Stimulated activated CD4-positive, alpha-beta T cell treated with anti-CD3 and anti-CD28 coated beads, Interleukin-1b, Interleukin-23, amount 100 ng/mL, for 1 hour (primary cell): ENCODE measurements at places on chromosomes 6 and 20.

DNA sequence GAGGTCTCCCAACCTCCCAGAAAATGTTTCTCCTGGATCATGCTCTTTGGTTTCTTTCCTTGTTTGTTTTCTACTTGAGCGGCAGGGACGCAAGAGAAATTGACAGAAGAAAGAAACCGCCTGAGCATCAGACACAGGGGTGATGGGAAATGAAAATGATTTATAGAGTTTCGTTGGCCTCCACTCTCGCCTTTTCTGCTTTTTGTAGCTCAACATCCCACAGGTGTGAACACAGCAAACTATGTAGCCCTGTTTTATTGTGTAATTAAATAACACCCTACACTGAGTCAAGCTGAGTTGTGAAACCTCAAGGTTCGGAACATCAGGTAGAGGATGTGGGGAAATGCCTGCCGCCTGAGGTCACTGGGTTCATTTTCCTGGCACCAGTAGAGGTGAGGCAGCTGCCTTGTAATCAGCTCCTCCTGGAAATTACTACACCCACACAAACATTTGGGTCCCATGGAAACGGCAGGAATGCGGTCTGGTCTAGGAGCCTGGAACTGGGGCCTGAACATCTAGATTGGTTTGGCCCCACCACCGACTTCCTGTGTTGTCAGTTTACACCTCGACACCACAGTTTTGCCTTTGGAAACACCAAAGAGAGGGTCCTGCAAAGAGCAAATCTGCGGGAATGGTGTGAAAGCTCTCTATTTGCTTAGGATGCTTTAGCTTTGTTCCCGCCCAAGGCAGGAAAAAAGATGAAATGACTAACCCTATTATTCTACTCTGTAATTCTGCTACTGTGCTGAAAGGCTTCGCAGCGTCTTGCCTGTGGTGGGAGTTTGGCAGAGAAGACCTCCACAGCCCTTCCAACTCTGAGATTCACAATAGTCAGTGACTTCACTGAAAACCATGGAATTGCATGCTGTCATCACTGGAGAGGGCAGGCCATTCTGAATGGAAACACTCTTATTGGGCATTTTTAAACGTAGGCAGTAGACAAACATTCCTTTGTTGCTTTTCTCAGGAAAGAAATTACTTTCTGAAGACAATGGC lies 53.0 kb downstream of the ADAT2 start:
- no peak for DNase-seq

DNA sequence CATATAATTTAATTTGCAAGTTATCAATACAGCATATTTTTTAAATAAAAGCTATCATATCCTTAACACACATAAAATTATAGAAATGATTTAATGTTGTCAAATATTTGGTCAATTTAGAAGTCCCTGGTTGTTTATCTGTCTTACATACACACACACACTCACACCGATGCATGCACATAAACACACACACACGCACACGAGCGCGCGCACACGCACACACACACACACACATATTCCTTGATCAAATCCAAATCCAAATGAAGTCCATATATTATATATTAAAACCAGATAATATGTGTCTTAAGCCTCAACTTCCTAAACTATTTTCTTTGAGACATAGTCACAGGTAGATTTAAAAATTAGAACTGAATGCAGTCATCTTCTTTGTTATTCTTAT lies 120.3 kb downstream of the CLVS2 start:
- no peak for DNase-seq

GRCh38 chr6:40585651-40586269 lies 1.4 kb downstream of the LRFN2 start:
- no peak for DNase-seq

- DNase-seq = no peak
These were observed 11.2 kb upstream of the PSMG4 start for GRCh38 chr6:3247255-3248146.

DNA sequence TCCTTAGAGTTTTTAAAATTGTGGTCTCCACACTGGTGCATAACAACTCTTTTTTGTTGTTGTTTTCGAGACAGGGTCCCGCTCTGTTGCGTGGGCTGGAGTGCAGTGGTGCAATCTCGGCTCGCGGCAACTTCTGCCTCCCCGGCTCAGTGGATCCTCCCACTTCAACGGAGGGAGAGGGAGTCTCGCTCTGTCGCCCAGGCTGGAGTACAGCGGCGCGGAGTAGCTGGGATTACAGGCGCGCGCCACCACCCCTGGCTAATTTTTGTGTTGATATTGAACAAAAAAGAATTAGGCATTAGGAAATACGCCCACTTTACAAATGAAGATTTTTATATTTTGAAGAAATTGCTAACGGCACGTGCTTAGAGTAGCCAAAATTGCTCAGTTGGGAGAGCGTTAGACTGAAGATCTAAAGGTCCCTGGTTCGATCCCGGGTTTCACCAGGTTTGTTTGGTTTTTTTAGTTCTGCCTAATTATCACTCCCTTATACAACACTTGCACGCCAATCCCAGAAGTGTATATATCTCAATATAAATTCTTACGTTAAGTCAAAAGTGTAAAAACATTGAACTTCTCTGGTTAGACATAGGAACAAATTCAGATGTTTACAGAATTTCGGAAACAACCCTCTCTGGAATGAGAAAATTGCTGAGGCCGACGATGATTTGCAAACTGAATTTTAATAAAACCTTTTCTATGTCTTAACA lies 159.6 kb downstream of the TRIM27 start:
- DNase-seq = no peak

DNA sequence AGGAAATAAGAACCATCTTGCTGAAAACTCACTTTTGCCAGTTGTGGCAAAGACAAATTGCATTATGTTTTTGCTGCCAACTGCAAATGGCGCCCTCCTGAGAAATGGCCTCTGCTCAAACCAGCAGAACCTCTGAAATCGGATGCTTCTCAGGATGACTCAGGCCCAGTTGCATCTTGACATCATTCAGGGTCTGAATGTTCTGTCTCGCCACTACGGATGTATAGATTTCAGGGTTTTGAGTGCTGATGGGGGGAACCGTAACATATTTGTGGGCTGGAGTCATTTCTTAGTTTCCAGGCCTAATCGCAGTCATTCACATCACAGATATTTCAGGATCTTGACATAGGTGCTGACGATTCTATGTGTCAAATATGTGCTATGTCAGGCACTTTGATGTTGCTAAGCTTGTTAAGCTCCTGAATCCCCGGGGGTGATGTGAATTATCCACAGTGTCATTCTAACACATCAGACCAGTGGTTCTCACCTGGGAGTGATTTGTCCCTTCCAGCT lies 207.1 kb downstream of the NFATC2 start:
- DNase-seq = no peak

DNA sequence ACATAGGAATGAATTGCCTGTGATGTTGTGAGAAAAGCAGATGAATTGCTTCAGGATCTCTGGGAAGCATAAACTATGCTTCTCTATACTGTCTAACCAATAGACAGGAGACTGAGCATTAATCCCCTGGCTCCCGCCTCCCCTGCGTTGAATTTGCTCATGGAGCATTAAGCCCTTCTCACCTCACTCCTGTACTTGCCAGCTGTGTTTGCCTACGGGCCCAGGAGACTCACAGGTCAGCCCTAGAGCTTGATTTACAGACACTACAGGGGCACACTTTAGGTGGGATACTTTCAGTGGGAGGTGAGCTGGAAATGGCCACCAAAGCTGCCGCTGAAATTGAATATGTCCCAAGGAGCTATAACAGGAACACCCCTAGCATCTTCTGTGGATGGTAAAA lies 418.7 kb downstream of the CBLN4 start:
- DNase-seq = no peak

DNA sequence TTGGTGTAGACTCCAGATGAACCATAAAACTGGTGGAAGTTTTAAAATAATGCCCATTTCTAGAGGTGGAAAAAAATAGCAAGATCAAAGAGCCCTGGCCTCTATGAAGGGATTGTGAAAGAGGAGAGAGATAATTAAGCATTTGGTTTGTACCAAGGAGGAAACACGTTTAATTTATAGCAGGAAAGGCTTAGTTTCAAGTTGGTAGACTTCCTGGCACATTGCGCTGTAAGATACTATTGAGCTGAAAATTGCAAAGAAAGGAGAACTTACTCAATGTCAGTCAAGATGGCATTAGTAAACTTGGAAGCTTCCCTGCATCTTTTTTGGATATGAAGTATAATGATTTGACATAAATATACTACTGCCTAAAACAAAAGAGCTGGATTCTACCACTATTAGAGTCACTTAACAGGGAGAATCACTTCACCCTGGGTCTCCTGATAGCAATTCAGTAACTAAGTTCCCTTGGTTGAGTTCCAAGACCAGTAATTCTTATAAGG lies 24.4 kb downstream of the MARCKS start:
- no peak for DNase-seq

- no peak for DNase-seq
These were observed 123.1 kb downstream of the PLEKHG1 start for GRCh38 chr6:150722614-150723344.

DNA sequence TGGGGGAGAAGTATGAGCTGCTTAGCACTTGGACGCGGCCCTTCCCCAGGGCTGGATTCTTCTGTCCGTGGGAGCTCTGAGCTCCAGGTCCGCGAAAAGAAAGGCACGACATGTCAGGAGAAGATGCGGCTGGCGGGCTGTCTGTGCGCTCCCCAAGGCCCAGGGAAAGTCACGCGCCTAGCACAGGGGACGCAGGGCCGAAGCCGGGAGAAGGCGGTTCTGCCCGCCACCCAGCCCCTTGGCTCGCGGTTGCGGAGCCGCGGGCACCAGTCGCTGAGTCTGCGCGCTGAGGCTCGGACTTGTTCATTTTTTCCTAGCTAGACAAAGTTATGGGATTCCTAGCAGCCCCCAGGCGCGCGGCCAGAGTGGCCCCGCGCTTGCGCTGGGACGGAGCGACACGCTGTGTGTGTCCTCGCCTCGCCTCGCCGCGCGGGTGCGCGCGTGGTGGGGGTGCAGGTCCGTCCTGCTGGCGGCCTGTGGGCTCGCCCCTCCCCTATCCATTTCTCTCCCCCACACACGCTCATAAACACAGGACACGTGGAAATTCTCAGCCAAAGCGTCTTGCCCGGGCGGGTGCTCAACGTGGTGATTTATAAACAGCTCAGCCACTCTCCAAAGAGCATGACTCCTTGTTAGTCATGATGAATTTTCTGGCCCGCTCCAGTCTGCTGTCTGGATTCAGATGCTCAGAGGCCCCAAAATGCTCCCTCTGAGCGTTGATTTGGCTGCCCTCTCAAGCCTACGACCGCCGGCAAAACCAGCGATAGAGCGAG lies 1.9 kb upstream of the POU3F2 start:
- DNase-seq = no peak

GRCh38 chr6:34237316-34237721 lies 646 bp downstream of the HMGA1 start:
- DNase-seq = no peak

DNA sequence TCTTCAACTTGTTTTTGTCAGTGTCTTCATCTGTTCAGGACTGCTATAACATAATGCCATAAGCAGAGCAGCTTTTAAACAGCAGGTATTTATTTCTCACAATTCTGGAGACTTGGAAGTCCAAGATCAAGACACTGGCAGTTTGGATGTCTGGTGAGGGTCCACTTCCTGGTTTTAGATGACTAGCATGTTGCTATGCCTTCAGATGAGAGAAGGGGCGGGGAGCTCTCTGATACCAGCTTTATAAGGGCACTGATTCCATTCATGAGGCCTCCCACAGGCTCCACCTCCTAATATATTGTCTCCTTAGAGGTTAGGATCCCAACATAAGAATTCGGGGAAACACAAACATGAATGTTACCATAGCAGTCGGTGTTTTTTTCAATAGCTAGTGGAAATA lies 52.9 kb downstream of the FAM83B start:
- no peak for DNase-seq

DNA sequence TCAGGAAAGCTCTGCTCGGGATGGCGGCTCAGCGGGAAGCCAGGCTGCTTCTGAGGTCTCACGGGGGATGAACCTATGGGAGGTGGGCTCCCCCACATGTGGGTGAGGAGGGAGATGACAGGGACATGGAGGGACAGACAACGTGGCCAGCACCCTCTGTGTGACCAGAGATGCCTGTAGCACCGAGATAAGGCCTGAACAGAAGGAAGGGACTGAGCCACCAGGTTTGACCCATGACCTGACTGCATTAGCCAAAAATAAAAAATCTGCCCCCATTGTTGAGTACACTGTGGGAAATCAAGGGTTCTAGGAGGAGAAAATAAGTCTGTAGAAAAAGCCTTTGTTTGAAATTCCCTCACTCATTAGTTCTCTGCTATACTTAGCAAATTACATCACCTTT lies 105.7 kb downstream of the RNASET2 start:
- no peak for DNase-seq

DNA sequence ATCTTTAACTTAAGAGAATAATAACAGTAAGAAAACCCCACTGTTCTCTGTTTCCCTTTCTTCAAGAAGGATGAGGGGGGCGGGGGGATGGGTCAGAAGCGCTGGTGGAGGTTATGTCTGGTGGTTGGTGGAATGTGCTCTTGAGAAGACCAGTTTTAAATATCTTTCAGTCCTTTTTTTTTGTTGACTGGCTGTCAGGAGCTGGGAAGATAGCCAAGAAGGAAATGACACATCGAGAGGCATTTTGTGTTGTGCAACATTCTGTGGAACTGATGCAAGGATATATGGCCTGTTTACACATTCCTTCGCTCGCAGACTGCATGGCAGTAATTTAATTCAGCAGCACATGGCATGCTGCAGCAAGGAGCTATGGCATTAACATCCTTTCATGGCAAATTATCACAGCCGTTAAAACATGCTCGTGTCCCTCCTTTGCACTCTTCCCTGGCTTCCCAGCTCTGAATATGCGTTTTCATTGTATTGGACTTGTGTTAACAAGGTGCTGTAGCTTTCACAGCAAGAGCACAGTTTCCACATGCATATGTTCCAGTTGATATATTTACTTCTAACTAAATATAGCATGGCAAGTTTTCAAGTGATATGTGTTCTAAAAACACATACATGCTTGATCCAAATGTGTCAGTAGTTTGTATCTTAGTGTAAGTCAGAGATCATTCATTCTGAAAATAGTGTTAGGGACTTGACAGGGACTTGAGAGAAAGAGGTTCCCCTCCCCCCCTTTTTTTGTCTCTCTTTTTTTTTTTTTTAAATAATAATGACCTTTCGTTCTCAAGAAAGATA lies 68.2 kb upstream of the SUPT3H start:
- DNase-seq = no peak

- no peak for DNase-seq
These were observed 33.8 kb upstream of the MRPS10 start for GRCh38 chr6:42251500-42251899.

GRCh38 chr6:122654012-122654411 lies 43.8 kb downstream of the PKIB start:
- DNase-seq = no peak

DNA sequence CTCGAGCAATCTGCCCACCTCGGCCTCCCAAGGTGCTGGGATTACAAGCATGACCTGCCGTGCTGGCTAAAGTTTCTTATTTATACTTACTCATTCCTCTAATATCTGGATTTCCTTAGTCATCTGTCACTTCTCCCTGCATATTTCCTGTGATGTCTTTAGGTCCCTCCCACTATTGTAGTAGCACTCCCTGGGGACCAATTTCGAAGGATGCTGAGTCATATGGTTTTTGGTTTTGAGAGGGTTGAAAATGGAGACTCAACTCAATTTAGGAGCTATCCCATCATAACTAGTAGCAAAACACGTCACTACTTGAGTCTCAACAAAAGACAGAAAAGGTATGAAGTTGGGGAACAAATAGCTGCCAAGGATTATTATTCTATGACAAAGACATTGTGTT lies 20.2 kb downstream of the MCUR1 start:
- no peak for DNase-seq

GRCh38 chr6:490251-491037 lies 98.9 kb downstream of the IRF4 start:
- no peak for DNase-seq
